ENCODE measurements at places on chromosomes 11 and 22.

GRCh38 chr11:119445379-119445778, 22.4 kb upstream of the THY1 start:
- no peak for DNase-seq

DNA sequence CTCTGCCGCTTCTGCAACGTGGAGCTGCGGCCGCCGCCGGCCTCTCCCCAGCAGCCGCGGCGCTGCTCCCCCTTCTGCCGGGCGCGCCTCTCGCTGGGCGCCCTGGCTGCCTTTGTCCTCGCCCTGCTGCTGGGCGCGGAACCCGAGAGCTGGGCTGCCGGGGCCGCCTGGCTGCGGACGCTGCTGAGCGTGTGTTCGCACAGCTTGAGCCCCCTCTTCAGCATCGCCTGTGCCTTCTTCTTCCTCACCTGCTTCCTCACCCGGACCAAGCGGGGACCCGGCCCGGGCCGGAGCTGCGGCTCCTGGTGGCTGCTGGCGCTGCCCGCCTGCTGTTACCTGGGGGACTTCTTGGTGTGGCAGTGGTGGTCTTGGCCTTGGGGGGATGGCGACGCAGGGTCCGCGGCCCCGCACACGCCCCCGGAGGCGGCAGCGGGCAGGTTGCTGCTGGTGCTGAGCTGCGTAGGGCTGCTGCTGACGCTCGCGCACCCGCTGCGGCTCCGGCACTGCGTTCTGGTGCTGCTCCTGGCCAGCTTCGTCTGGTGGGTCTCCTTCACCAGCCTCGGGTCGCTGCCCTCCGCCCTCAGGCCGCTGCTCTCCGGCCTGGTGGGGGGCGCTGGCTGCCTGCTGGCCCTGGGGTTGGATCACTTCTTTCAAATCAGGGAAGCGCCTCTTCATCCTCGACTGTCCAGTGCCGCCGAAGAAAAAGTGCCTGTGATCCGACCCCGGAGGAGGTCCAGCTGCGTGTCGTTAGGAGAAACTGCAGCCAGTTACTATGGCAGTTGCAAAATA, 816 bp downstream of the PDE3B start:
- peak; percentile 29 for DNase-seq

- no peak for DNase-seq
Measured at GRCh38 chr22:48054596-48054995, 1292.1 kb downstream of the TBC1D22A start.

- DNase-seq, result no peak
Measured at GRCh38 chr11:11583801-11584529, 37.8 kb downstream of the GALNT18 start.

DNA sequence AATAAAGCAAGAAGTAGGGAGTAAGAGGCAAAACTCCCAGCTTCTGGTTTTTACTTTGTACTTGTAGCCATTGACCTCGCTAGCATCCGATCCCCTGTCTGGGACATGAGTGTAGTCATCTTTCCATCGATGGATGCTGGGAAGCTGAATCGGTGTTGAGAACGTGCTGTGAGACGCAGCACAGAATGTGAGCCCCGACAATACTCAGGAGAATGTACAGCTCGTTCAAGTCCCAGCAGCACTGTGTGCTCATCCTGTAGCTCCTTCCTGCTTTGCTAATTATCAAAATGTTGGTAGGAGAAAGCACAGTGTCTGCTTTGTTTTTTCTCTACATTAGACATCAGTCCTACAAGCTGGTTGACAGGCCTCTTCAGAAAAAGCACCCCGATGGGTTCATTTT, 56.6 kb downstream of the JAM3 start:
- peak; percentile 34 for DNase-seq

DNA sequence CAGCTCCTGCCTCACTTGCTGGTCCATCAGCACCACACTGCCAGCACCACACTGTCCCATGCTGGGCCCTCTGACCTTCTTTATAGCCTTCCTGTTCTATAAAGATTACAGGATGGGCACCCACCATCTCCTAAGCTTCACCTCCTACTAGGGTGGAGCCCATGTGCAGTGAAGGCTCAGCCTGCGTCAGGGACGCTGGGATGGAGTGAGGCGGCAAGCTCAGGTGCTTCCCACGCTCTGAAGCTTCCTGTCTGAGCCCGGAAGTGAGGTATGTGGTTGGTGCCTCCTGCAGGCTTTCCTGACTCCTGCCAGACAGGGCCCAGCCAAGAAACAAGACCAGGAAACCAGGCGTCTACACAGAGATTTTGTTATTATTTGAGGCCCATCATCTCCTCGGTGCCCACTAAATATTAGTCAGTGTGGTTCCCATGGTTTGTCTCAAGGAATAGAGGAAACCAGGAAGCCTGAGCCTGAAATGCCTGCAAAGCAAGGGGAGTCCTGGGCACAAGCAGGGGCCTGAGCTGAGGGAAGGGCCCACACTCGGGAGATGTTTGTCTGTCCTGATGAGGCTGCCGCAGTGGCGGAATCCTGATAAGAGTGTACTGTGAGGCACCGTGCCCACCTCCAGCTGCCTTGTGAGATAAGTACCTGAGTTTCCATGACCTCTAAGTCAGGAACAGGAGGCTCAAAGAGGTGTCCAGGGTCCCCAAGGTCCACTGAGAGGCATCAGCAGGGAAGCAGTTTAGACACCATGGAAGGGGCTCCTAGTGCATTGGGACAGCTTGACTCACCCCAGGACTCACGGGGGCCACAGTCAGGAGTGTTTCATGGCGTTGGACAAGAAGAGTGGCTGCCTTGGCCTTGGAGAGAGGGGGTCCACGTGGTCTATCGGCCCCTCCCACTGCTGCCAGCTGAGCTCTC, 22.0 kb downstream of the RSPH14 start:
- DNase-seq, result no peak

- DNase-seq, result no peak
Measured at GRCh38 chr11:118142081-118142480, 10.5 kb downstream of the SCN4B start.

DNA sequence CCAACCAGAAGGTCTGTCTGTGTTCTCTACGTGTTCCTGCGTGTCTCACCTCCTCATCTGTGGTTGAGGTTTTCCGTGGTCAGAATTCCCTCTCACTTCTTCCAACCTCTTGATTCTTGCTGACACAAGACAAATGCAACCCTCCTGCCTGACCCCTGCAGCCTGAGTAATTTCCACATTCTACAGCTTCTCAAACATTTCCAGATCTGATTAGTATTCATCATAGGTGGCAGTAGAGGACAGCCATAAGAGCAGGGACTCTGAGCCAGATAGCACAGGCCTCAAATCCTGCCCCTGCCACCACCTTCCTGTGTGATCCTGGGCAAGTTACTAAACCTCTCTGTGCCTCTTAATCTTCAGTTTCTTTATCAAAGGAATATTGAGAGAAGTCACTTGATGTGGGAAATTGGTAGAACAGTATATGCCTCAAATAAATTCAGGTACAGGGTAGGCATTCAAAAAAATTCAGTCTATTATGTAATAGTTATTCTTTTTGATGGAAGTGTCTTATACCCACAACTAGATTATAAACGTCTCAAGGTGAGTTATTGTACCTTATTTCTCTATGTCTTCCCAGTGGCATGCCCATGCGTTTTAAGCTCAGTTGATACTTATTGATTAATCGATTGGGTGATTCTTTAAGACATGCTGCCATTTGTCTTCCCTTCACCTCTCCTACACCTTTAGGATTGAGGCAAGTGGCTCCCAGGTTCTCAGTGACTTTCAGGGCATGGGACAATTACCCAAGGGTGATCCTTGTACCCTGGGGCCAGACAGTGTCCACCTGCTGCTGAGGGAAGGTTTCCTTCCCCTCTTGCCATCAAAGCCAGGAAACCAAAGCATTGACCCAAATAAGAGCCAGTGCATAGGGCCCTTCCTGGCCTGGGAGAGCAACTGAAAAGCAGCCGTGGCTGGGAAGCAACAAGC, 19.6 kb downstream of the POU2AF1 start:
- DNase-seq, result no peak

DNA sequence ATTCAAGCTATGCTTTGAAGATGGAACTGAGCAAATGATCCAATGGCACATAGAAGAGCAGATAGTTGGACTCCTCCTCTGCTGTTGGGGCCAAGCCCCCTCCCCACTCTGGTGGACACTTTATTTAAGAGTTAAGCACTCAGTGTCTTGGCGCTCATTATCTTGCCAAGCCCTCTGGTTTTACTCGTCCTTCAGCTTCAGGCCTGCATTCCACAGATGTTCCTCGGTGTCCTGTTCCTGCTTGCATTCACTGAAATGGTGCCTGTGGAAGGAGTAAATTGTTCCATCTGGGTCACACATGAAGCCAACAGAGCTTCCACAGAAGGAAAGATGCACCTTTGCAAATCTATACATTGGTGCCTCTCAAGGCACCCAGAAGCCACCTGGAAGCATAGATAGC, 26.1 kb downstream of the MAML2 start:
- no peak for DNase-seq

DNA sequence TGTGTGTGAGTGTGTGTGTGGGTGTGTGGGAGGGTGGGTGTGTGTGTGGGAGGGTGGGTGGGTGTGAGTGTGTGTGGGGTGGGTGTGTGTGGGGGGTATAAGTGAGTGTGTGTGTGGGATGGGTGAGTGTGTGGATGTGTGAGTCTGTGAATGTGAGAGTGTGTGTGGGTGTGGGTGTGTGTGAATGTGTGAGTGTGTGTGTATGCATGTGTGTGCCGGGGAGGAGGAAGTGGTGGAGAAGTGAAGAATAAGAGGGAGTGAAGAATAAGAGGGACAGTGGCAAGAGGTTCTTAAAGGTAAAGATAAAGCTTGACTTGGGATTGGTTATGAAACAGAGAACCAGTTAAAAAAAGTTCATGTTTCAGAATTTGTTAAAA, 54.0 kb downstream of the PRR5L start:
- DNase-seq, result peak; percentile 3

GRCh38 chr11:17790453-17790852, 55.9 kb downstream of the KCNC1 start:
- peak; percentile 45 for DNase-seq

DNA sequence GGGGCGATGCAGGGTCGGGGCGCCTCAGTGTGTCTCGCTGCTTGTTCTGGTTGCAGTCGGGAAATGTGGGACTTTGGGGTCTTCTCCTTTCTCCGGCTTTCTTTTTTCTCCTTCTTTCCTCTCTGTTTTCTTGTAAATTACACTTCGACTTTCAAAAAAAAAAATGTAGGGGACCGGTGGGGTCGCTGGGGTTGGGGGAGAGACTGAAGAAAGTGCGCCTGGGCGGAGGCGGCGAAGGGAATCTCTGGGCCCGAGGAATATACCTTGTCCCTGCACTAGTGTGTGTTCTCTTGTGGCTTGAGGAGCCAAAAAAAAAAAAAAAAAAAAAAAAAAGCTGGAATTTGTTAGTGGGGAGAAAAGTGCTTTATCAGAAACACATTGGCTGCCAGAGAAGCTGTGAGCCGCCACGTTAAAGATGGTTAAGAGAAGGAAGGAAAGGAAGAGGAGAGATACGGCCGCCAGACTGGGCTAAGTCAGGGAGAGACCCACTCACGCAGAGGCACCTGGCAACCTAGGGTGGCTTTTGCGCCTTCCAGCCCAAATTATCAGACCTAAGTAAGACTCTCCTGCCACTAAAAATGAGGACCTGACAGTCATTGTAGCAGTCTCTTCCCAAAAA, 8.4 kb upstream of the FLI1 start:
- no peak for DNase-seq

DNA sequence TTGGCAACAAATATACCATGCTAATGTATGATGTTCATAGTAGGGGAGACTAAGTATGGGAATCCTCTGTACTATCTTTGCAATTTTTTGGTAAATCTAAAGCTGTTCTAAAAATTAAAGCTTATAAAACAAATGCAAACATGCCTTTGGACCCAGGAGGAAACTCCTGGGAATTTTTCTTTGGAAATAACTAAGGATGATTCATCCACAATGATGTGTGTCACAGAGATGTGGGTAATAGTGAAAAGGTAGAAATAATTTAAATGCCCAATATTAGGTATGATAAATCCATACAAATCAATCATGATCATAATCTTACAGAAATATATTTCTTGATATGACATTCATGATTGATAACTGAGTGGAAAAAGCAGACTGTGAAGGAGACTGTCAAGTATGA, 135.8 kb downstream of the TRIM44 start:
- peak; percentile 18 for DNase-seq

- no peak for DNase-seq
Measured at GRCh38 chr22:42397332-42398249, 34.6 kb downstream of the NFAM1 start.

DNA sequence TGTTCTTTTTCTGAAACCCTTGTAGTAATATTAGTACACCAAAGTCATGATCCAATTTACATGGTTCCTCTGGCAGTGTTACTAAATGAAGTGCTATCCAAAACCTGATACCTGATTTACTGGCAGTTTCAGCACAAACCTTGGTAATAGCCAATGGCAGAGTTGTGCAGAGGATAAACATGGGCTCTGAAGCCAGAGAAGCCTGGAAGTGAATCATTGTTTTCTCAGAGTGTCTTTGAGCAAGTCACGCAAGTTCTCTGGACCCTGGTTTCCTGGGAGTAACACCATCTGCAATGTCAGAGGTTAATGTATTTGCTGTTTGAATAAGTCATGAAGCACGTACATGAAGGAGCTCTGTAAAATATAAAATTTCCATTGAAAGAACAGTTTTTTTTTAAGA, 222.3 kb upstream of the NARS2 start:
- DNase-seq, result peak; percentile 88

GRCh38 chr11:93063086-93063485, 93.6 kb downstream of the MTNR1B start:
- DNase-seq, result no peak

DNA sequence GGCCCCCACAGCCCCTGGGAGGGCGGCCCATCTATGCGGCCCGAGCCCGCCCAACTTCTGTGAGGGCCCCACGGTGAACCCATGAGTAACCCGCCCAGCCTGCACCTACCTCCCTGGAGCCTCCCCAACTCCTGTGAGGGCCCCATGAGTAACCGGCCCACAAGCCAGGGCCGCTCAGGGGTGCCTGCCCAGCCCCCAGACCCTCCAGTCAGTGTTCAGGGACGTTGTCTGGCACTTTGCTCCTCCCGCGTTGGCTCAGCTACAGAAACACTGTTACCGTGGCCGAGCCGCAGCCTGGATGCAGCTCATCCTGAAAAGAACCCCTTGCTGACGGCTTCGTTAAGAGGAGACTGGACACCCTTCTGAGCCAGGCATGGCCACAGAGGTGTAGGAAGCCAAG, 179.6 kb downstream of the BRD1 start:
- no peak for DNase-seq

DNA sequence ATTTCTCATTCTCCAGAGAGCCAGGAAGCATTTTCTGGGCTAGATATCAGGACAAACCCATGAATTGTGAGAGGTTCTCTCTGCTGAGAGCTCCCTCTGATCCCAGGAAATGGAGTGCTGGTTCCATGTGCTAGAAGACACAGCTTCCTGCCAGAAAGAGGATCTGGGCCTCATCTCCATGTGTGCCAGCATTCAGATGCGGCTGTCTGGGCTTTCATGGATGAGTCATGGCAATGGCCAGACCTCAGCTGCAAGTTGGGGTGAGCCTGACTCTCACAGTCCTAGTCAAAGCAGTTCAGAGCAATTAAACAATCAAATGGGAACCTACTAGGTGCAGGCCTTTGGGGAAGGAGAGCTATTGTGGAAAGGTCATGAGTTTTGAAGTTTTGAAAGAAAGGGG, 82.3 kb upstream of the EED start:
- DNase-seq, result peak; percentile 83

DNA sequence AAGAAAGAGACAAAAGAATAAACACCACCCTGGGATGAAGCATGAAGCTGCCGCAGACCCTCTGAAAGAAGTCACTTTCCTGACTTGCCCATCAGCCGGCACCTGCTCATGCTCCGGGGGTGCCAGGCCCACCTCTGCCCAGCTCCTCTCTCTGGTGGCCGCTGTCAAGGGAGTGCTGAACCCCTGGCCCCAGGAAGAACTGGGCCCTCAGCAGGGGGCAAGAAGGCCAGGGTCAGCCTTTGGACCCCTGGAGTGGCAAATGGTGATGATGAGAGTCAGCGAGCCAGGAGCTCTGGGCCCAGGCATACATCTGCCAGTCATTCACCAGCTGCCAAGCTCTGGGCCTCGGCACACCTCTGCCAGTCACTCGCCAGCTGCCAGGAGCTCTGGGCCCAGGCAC, 17.4 kb downstream of the TTLL8 start:
- DNase-seq, result no peak

All from fibroblast of pulmonary artery (primary cell).